ENCODE measurements at places on chromosomes 6 and 20.

DNA sequence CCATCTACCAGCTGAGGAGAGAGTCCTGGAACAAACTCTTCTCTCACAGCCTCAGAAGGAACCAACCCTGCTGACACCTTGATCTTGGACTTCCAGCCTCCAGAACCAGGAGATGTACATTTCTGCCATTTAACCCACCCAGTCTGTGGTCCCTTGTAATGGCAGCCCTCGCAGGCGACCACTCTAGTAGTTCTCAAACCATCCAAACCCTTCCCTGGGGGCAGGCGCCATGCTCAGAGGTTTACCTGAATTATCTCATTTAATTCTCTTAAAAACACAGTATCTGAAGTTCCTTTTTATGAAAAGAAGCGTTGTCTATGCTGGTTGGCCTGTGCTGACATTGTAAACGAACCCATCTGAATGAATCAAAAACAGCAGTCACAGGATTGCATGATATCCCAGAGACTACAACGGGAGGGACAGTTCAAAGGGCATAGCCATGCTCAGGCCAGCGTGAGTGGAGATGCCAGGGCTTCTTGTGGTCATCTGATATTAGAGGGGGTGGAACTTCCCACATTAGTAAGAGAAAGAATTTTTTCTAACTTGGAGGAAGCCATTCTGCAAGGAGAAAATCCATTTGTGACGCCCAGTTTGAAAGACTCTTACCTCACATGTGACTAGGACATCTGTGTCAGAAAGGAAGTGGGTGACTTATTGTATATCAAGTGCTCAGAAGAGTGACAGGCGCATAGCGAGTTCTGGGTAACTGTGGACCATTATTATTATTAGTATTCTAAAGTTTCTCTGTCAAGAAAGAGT is 17.2 kb upstream of the TAGAP start:
- DNase-seq = no peak

- DNase-seq = no peak
These were observed 246.1 kb downstream of the RIMS1 start for GRCh38 chr6:72132427-72132826.

- no peak for DNase-seq
These were observed 23.6 kb downstream of the GSTA2 start for GRCh38 chr6:52739627-52740026.

DNA sequence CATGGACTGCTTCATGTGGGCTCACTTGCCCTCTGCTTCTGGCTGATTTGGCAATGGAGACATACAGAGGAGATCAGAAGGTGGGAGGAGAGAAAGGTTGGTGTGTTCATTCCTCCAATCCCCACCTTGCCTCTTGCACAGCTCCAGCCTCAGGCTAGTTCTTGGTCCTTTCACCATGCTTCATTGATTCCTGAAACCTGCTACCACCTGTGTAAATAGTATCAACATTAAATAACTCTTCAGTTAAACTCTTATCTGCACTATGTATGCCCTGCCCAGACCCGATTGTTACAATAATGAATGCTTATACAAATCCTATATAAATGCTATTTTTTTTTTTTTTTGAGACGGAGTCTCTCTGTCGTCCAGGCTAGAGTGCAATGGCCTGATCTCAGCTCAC is 174.5 kb downstream of the CD83 start:
- DNase-seq = no peak

GRCh38 chr20:10488534-10488933 is 53.4 kb downstream of the SLX4IP start:
- no peak for DNase-seq

GRCh38 chr6:112780498-112781096 is 433.5 kb downstream of the RFPL4B start:
- DNase-seq = peak; percentile 63

GRCh38 chr20:57390604-57391438 is at the start of gene RBM38:
TSS of gene RBM38 (plus strand) at chr20:57391396. CDS start at chr20:57391582, 186 bp downstream.
- DNase-seq = no peak

DNA sequence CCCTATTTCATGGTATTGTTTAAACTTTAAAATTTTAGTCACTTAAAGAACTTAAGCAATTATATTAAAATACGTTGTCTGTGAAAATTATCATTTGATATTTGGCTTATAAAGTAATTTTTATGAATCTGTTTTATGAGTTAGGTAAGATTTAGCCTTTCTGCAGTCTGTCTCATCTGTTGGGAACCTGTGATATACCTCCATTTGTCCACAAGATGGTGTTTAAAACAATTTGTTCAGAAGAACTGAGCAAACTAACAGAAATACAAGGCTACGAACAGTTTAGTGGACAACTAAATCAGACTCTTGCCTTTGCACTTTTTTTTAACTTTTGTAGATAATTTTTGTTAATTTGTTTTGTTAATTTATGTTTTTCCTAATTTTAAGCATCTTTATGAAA is 92.4 kb downstream of the COL9A1 start:
- DNase-seq = no peak

GRCh38 chr6:123896869-123897268 is 93.2 kb downstream of the NKAIN2 start:
- no peak for DNase-seq

GRCh38 chr6:113763311-113763766 is 93.8 kb upstream of the MARCKS start:
- no peak for DNase-seq

DNA sequence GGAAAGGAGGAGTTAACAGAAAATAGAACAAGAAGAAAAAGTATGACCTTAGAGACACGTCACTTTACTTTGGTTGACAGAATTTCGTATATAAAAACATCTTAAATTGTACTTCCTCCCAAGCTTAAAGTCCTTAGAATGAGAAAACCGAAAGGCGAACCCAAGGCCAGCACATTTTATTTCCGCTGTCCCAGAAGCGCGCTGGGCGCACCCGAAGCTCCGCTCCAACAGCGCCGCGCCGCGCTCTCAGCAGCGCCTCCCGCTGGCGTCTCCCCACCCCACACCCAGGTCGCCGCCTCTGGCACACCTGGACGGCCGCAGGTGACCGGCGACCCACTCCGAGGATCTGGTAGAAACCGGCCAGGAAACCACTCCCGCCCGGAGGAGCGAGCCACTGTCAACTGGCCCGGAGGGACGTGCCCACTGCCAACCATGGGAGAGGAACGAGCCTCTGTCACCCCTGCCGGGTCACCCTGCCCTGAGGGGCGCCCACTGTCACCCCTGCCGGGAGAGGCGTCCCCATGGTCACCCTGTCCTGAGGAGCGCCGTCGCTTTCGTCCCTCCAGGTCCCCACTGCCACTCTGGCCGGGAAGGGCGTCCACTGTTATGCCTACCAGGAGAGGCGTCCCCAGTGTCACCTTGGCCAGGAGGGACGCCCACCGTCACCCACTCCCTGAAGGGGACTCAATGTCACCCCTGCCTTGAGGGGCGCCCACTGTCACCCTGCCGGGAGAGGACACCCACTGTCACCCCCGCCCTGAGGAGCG is 824 bp downstream of the MPC1 start:
- no peak for DNase-seq

DNA sequence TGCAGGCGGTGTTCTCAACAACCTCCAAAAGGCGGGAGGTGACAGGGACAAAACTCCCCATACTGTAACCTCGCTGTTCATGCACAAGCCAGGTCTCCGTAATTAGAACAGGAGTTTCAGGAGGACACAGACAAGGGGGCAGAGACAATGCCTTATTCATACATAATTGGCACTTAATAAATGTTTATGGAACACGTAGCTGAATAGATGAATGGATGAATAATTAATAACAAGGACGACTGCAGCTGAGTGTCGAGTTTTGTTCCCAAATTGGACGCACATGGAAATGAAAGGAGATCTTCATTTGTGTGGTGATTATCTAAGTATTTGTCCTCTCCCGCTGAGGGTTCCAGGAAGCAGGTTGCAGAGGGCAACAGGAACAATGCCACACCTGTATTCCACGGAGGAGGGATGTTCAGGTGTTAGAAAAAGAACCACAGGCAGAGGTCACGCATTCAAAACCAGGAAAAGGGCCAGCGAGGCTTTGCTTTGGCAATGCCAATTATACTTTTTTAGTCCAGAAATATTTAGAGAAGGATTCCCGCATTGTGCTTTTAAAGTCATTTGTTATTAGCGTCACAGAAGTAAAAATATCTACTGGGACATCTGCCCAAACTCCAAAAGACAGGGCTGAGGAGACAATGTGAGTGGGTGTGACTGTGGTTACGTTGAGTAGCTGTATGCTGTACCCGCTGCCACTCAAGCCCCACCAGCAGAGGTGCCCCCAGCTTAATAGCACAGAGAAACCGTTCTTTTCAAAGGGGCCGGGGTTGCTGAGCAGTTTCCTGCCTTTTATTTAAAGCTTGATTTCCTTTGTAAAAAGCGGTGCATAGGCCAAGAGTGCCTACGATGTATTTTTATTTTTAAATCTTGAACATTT is 123.3 kb downstream of the PXDC1 start:
- no peak for DNase-seq

GRCh38 chr6:83615025-83615999 is 93.6 kb downstream of the SNAP91 start:
- peak; percentile 1 for DNase-seq

GRCh38 chr20:10687895-10688294 is 14.1 kb upstream of the JAG1 start:
- no peak for DNase-seq

- DNase-seq = no peak
These were observed 21.8 kb downstream of the SERPINB6 start for GRCh38 chr6:2949536-2950083.

DNA sequence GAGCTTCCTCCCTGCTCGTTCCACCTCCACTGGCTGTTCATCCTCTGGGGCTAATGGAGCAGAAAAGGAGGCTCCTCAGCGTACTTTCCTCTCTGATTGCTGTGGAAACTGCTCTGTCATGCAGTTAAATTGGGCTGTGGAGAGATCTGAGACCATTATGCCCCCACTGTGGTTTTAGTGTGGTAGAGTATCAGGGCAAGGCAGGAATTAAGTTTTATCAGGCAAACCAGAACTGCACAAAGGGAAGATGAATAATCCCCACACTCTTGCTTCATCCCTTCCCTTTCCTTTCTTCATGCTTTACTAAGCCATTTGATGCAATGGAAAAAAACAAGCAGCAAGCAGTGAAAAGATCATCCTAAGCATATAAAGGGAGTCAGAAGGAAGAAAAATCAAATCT is 11.9 kb upstream of the ME1 start:
- no peak for DNase-seq

GRCh38 chr6:75081921-75082320 is 123.9 kb downstream of the COL12A1 start:
- DNase-seq = peak; percentile 44

DNA sequence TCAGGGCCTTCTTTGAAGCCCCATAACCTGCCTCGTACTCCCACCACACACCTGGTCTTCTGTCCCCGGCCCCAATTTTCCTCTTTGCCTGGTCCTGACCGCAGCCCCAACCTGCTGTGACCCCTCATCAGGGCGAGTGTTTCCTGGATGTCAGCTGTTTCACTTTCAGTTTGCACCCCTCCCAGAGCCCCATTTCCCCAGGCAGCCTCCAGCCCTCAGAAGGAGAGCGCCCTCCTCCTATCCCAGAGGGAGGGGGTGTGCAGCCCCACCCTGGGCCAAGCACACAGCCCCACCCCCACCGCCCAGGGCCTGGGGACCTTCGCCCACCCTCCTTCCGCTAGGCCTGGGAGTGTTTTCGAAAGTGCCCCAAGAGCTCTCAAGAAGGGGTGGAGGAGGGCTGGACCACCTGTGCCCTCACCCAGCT is 1.5 kb downstream of the BAK1 start:
- DNase-seq = no peak

- DNase-seq = peak; percentile 44
These were observed 252.9 kb upstream of the RUNX2 start for GRCh38 chr6:45075246-45075645.

- DNase-seq = no peak
These were observed 710.0 kb downstream of the PRKN start for GRCh38 chr6:162017536-162017935.

GRCh38 chr6:71490876-71491275 is 202.3 kb downstream of the OGFRL1 start:
- no peak for DNase-seq
